Testis (tissue), 5 donors: ENCODE measurements at places on chromosomes 5 and 9. TPM values are rescaled to one million over a fixed set of nuclear protein-coding genes. Genes with fewer than 3 reads are reported as not detected.

LCN10 gene
- total RNA-seq: 8.3 TPM

PLGRKT gene
- total RNA-seq: 9.5 TPM

DUSP1 gene
- total RNA-seq: 172 TPM

DRD1 gene
- 0.06 TPM for total RNA-seq

GRCh38 chr9:15160673-15161072 is 146.3 kb downstream of the TTC39B start:
- H3K27ac ChIP-seq: no peak overlapping the region
- no peak for DNase-seq
- no peaks in the 10 kb centered on the region for H3K36me3 ChIP-seq
- no peak overlapping the region for H3K4me3 ChIP-seq
- no peaks in the 10 kb centered on the region for H3K27me3 ChIP-seq

GRCh38 chr5:4703931-4704458 is 436.1 kb upstream of the ADAMTS16 start:
- H3K4me1 ChIP-seq: no peaks in the 10 kb centered on the region
- no peak for DNase-seq
- no peak overlapping the region for H3K4me3 ChIP-seq
- no peaks in the 10 kb centered on the region for H3K27me3 ChIP-seq
- no peaks in the 10 kb centered on the region for H3K36me3 ChIP-seq
- no peak overlapping the region for H3K27ac ChIP-seq

DNA sequence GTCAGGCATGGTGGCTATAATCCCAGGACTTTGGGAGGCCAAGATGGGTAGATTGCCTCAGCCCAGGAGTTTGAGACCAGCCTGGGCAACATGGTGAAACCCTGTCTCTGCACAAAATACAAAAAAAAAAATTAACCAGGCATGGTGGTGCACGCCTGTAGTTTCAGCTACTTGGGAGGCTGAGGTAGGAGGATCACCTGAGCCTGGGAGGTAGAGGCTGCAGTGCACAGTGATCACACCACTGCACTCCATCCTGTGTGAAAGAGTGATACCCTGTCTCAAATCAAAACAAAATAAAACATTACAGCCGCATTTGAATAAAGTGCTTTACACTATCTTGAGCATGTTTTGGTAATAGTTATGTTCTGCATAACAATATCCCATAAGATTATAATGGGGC is 74.0 kb downstream of the IQGAP2 start:
- no peaks in the 10 kb centered on the region for H3K27me3 ChIP-seq
- H3K36me3 ChIP-seq: no peaks in the 10 kb centered on the region
- DNase-seq: no peak
- H3K27ac ChIP-seq: no peak overlapping the region
- no peak overlapping the region for H3K4me3 ChIP-seq

- H3K27ac ChIP-seq: no peak overlapping the region
- H3K36me3 ChIP-seq: no peaks in the 10 kb centered on the region
- DNase-seq: no peak
- no peak overlapping the region for H3K4me3 ChIP-seq
- H3K27me3 ChIP-seq: no peaks in the 10 kb centered on the region
These were observed 28.8 kb upstream of the FAT2 start for GRCh38 chr5:151619812-151620460.

DNA sequence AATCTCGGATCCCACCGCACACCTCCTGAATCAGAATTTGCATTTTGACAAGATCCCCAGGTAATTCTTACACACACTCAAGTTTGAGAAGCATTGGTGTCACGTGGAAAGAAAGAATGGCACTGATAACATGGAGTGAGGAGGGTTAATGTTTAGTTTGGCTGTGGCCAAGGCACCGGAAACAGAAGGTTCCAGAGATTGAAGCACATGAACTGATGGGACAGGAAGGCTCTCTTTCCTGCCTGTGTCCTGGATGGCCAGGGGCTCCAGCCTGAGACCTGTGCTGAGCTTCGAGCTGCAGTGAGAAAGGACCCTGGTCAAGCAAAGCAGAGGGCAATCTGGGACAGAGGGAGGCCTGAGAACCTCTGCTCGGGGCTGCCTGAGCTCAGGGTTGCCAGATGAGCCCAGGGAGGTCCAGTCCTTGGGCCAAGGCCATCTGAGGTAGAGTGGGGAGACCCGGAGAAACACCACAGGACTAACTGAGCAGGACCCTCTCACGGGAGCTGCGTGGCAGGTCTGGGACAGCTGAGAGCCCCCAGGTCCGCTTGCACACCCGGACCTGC is 27.3 kb downstream of the AFAP1L1 start:
- no peak for DNase-seq
- H3K4me3 ChIP-seq: no peak overlapping the region
- peaks cover 6% of the 10 kb centered on the region for H3K4me1 ChIP-seq
- no peaks in the 10 kb centered on the region for H3K36me3 ChIP-seq
- H3K27ac ChIP-seq: peak overlapping the region; percentile 60

GRCh38 chr9:4235871-4236804 is 63.7 kb downstream of the GLIS3 start:
- no peak overlapping the region for H3K4me3 ChIP-seq
- peaks cover 11% of the 10 kb centered on the region for H3K4me1 ChIP-seq
- H3K27me3 ChIP-seq: no peaks in the 10 kb centered on the region
- no peak for DNase-seq
- H3K27ac ChIP-seq: peak overlapping the region; percentile 82
- no peaks in the 10 kb centered on the region for H3K36me3 ChIP-seq

GRCh38 chr9:114309096-114309495 is 13.8 kb upstream of the ORM1 start:
- no peaks in the 10 kb centered on the region for H3K27me3 ChIP-seq
- H3K4me1 ChIP-seq: peaks cover 8% of the 10 kb centered on the region
- no peak overlapping the region for H3K27ac ChIP-seq
- DNase-seq: peak; percentile 5

DNA sequence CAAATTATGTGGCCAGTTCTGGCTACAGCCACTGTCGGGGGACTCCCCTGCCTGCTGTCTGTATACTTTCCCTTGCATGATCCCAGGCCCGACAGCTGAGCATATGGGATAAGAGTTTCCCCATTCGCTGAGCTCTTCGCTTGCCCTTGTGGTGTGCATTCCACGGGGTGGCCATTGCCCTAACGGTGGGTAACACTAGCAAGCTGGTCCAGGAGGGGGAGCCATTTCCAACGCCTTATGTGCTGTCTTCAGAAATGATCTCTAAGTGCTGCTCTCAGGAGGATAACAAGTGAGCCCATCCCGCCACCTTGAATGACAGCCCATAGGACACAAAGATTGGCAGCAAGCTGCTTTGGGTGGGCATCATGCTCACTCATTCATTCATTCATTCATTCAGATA is 190.9 kb downstream of the FSTL4 start:
- DNase-seq: peak; percentile 56
- H3K36me3 ChIP-seq: no peaks in the 10 kb centered on the region
- no peak overlapping the region for H3K4me3 ChIP-seq
- no peak overlapping the region for H3K27ac ChIP-seq
- no peaks in the 10 kb centered on the region for H3K27me3 ChIP-seq

DNA sequence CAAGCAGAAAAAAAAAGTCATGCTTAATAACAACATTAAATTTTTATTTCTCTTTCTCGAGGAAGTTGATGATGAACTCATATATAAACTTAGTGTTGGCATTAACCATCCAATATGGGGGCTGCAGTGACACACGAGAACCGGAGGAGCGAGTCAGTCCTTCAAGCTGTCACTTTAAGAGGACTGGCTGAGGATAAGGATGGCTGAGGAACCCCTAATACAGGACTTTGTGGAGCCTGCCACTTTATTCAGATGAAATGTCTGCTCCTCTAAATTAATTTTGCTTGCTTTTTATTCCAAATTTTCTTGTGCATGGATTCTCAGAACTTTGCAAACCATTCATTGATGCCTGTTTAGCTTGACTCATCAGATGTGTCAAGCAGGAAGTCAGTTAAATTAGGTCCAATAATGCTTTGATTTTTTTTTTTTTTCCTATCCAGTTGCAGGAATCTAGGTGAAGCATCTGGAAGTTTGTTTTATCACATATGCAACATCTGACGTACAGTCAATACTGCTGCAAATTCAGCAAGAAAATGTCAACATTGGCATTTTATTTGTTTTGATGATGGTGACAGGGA is 144.2 kb upstream of the COL5A1 start:
- H3K4me1 ChIP-seq: no peaks in the 10 kb centered on the region
- no peak for DNase-seq
- no peak overlapping the region for H3K27ac ChIP-seq
- no peaks in the 10 kb centered on the region for H3K27me3 ChIP-seq
- no peak overlapping the region for H3K4me3 ChIP-seq

DNA sequence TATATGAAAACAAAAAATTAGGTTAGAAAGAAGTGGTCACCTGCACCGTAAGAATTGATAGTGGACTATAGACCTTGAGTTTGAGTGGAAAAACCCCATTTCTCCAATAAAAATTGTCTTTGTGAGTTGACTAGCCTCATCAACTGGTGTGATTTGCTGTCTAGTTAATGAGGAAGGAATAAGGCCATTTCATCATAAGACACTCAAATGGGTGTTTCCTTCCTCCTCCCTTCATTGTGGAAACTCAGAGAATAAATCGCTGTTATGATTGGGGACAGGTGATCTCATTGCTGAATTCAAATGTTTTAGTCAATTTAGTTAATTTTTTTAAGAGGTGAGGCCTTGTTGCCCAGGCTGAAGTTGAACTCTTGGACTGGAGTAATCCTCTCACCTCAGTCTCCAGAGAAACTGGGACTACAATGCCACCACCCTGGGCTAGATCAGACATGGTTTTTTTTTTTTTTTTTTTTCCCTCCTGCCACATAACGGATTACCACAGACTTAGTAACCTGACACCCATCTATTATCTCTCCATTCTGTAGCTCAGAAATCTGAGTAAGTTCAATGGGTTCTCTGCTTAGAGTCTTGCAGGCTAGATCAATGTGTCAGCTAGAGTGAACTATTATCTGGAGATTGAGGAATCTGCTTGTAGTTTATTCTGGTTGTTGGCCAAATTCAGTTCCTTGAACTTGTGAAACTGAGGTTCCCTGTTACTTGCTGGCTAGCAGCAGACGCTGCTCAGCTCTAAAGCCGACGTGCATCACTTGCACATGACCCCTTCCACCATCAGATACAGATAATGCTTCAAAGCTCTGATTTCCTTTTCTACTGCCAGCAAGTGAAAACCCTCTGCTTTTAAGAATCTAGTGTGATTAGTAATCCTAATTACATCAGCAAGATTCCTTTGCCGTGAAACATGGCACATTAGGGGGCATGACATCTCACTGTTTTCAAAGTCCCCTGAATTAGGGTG is 663.8 kb upstream of the CDH9 start:
- H3K4me3 ChIP-seq: no peak overlapping the region
- H3K4me1 ChIP-seq: no peaks in the 10 kb centered on the region
- no peaks in the 10 kb centered on the region for H3K27me3 ChIP-seq
- H3K36me3 ChIP-seq: no peaks in the 10 kb centered on the region
- no peak overlapping the region for H3K27ac ChIP-seq
- DNase-seq: no peak
